ENCODE measurements at places on chromosomes 11 and 22.

GRCh38 chr22:32202539-32203180 is 2.2 kb downstream of the RFPL2 start:
- DNase-seq = peak; percentile 31

DNA sequence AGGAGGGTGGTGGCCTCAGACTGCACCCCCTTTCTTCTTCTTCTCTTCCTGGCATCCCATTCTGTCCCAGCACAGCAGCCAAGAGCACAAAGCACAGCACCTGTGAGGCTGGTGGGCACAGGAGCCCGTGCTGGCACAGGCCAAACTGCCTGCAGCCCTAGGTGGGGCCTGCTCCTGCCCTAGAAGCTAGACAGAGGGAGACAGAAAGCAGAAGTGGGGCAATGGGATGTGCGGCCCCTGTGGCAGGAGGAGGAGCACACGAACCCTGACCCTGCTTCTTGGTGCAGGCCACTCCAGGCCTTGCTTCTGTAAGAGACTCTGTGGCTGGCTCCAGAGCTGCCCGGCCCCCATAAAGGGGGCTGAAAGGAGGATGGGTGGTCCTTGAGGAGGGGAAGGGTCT is 3.9 kb upstream of the PTS start:
- DNase-seq = no peak

- no peak for DNase-seq
Observed at GRCh38 chr11:19366992-19367709, 126.4 kb upstream of the E2F8 start.

DNA sequence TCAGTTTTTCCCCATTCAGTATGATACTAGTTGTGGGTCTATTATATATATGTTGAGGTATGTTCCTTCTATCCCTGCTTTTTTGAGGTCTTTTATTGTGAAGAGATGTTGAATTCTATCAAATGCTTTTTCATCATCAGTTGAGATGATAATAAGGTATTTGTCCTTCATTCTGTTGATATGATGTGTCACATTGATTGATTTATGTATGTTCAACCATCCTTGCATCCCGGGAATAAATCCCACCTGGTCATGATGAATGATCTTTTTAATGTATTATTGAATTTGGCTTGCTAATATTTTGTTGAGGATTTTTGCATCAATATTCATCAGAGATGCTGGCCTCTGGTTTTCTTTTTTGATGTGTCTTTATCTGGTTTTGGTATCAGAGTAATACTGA is 26.0 kb downstream of the ENDOD1 start:
- DNase-seq = no peak

DNA sequence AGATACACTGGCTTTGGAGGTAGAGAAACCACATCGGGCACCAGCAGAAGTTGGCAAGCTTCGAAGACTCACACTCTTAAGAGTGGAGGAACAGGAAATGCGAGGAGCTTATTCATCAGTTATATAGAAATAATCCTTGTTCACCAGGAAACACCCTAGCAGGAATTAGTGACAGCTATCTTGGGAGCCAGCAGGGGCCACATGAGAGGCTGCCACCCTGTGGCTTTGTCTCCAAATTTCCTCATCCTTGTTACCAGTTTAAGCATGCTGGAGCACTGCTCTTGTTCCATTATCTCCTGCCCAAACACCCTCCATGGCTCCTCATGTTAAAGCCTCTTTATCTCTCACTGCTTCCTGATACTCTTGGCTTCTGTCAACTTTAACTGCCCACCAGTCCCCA is 131.0 kb downstream of the PLEKHA7 start:
- no peak for DNase-seq

DNA sequence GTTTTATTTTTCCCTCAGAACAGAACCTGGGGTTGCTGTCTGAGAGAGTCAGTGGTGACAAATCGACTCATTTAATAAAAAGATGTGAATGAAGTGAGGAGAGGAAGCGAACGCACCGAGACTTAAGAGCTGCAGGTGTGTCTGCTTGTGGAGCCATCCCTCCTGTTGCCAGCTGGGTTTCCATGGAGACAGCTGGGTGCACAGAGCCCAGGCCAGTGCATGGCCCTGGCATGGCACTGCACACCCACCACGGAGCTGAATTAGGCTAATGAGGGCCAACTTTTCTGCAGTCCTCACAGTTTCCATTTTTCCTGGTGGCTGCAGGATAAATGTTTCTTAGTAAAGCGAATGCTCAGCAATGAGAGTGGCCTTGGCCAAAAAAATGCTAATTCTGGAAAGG is 750.2 kb downstream of the OPCML start:
- no peak for DNase-seq

GRCh38 chr11:70912226-70912840 is 340.0 kb downstream of the SHANK2 start:
- DNase-seq = no peak

DNA sequence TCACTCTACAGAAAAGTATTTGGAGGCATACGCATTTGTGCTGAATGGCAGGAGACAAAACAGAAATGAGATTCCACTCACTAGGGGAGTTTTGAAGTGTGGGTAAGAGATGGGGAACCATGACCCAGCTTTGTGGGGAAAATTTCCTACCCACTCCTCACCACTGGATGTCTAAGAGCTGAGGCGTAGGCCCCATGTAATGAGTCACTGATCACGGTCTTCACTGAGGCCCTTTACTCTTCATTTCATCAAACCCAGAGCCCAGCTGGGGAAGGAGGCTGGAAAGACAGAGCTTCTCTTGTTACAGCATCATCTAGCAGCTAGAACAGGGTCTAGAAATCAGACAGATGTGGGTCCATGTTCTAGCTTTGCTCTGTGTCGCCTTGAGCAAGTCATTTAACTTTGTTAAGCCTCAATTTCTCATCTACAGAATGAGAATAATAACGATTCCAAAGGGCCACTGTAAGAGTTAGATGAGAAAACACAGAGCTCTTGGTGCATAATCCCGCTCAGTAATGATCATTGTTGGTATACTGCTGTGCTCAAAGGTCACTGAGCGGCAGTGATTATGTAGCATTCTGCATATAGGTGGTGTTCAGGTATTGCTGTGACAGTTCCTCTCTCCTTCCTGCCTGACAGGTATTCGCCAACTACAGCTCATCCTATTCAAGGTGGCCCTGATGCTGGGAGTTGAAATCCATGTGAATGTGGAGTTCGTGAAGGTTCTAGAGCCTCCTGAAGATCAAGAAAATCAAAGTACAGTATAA is 97.2 kb downstream of the MICAL2 start:
- DNase-seq = no peak

DNA sequence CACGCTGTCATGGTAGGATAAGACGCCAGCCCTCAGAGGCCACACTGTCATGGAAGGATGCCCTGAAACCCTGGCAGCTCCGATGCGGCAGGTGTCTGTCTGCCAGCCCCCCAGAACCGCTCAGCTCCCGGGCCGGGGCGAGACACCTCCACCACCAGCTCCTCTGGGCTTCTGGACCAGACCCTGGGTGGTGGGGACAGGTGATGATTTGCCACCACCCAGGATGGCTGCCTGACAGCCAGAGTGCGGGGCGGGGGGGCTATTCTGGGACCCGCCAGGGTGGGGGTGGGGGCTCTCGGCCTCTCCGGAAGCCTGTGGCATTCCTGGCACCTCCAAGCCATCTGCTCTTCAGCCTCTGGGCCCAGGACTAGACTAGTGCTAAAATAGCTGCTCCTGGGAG is 9.4 kb downstream of the PHLDA2 start:
- DNase-seq = no peak

DNA sequence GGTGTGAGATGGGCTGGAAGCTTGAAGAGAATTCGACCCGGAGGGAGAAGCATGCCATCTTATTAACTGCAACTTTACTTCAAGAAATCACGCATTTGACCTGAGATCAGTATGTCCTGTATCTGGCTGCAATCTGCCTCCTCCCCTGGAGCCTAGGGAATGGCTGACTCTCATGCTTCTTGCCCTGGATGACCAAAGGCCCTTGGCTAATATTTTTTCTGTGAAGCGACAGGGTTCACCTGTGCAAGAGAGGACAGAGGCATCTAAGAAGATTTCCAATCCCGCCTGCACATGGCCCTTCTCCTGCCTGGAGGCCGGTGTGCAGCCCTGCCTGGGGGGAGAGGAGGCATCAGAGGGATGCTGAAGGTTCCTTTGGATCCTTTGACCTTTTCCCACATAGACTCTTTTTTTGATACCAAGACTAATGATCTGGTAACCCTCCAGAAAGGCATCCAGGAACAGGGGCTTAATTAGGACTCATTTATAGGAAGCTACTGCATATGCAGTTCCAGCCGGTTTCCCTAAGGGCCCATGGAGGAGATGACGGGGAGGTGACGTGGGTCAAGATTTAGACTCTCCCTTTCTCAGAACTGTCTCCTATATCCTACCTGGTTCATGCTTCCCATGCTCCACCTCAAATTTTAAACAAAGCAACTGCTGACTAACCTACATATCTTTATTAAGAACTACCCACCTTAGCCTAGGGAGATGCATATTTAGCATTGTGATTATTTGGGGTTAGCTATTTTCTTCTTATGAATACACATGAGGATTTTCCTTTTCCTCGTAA is 50.8 kb downstream of the NTM start:
- no peak for DNase-seq

- no peak for DNase-seq
Observed at GRCh38 chr11:70630816-70631623, 232.7 kb downstream of the CTTN start.

GRCh38 chr11:113457784-113458183 is 17.4 kb downstream of the DRD2 start:
- DNase-seq = no peak

DNA sequence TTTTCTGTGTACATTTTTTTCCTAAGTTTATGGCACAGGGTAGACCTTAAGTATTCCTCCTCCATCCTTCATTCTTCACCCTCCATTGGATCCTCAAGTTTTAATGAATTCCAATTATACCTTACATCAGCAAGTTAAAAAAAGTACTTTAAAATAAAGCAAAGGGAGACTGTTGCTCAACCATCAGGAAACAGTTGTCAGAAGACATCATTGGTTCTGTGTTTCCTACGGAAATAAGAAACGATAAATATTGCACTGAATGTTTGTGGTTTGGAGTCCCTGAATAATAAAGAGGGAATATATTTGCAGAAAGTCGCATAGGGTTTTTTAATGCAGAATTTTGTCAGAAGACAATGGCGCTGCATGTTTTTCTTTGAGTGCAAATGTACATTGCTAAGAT is 28.1 kb upstream of the LDHA start:
- DNase-seq = no peak

DNA sequence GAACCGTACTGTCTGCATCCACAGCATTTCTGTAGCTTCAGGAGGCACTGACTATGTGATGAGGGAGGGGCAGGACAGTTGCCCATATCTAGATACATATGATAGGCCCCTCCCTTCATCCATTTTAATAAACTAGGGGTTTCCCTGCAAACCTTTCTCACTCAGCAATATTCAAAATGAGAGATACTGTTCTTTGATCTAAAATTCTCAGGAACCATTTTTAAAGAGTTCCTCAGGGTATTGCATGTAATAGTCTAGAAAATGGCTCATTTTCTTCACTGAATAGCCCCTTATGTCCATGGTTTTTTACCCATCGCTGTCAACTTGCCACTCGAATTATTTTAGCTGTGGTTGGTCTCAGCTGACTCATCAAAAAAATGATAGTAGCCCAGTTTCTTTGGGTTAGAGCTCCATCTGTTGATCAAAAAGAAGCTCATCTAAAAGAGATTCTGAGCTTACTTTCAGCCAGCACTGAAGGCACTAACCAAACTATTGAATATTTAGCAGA is 37.0 kb upstream of the DNAJB7 start:
- peak; percentile 60 for DNase-seq

GRCh38 chr11:69388661-69389060 is 92.8 kb upstream of the LINC01488 start:
- no peak for DNase-seq

- DNase-seq = no peak
Observed at GRCh38 chr11:124219126-124219525, 21.8 kb upstream of the OR8G1 start.

- no peak for DNase-seq
Observed at GRCh38 chr11:127106938-127107337, 106.4 kb upstream of the KIRREL3 start.

GRCh38 chr22:44497218-44497904 is 672 bp downstream of the RTL6 start:
- no peak for DNase-seq

- DNase-seq = no peak
Observed at GRCh38 chr11:96107143-96107824, 183.4 kb upstream of the MTMR2 start.

- no peak for DNase-seq
Observed at GRCh38 chr11:102139081-102139498, 28.8 kb downstream of the YAP1 start.

DNA sequence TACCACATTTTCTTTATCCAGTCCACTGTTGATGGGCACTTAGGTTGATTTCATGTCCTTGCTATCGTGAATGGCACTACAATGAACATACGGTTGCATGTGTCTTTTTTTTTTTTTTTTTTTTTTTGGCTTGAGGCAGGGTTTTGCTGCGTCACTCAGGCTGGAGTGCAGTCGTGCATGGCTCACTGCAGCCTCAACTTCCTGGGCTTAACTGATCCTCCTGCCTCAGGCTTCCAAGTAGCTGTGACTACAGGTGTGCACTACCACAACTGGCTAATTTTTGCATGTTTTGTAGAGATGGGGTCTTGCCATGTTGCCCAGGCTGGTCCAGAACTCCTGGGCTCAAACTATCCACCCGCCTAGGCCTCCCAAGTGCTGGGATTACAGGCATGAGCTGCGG is 1.5 kb upstream of the CCDC90B start:
- no peak for DNase-seq

DNA sequence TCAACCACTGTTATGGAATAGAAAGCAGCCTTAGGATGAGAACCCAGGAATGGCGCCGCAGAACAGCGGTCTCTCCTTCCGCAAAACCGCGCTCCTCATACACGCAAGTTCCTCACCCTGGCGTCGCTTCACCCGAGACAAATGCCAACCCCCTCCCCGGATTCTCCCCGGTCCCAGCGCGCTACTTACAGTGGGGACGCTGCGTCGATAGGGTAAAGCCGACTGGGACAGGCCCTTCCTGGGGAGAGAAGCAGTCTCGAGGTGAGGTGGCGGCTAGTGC is 287 bp downstream of the RPS13 start:
- no peak for DNase-seq

DNA sequence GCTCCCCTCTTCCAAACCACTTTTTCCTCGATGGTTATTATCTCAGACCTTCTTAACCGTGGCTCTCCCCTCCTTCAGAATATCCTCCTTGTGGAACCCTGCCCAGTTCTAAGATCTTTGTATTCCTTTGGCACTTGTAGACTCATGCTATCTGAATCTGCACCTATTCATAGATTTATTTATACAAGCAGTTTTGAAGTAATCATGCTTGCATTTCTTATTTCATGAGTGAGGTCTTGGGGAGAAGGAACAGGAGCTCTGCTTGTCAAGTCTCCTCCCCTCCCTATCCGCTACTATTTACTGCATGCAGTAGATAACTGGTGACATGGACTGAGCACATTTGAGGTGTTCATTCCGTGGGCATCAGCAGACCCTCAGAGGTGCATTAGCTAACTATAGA is 5.4 kb upstream of the MADD start:
- no peak for DNase-seq

DNA sequence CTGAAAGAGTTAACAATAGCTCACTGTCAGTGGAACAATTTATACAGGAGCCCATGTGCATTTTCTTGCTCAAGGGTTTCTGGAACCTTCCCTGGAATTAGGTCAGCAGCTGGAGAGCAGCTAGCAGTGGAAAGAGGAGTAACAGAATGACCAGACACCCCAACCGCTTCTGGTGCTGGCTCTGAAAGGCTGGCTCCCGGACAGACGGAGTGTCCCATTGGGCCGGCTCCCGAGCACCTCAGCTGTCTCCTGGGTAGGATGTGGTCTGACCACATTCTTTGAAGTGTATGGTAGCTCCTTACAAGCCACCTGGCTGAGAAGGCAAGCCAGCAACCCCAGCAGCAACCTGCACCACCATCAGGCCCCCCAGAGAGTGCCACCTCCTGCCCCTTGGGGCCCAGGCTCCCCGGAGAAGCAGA is 44.7 kb downstream of the ABTB2 start:
- DNase-seq = no peak

All from CD4-positive, alpha-beta T cell treated with Interleukin-15 for 4 hours (primary cell).